ENCODE measurements at places on chromosomes 5 and 9. TPM values are rescaled to one million over a fixed set of nuclear protein-coding genes. Genes with fewer than 3 reads are reported as not detected.

The UGT3A1 gene
- total RNA-seq: not detected

The STC2 gene
- total RNA-seq: 11.4 TPM

The SPINK7 gene
- not detected for total RNA-seq

The AQP3 gene
- 0.25 TPM for total RNA-seq

The MYMK gene
- not detected for total RNA-seq

The MPDZ gene
- 65.6 TPM for total RNA-seq

The SPINK5 gene
- total RNA-seq: 0.13 TPM

The MARVELD2 gene
- 0.90 TPM for total RNA-seq

The PCDHB6 gene
- 0.13 TPM for total RNA-seq

The CEP72 gene
- 2.4 TPM for total RNA-seq

The PCDHA5 gene
- under 0.01 TPM for total RNA-seq

The PCDHA6 gene
- not detected for total RNA-seq

The TAF1L gene
- under 0.01 TPM for total RNA-seq

GRCh38 chr5:127919006-127919796 is 164.4 kb upstream of the SLC12A2 start:
- no peak for DNase-seq

DNA sequence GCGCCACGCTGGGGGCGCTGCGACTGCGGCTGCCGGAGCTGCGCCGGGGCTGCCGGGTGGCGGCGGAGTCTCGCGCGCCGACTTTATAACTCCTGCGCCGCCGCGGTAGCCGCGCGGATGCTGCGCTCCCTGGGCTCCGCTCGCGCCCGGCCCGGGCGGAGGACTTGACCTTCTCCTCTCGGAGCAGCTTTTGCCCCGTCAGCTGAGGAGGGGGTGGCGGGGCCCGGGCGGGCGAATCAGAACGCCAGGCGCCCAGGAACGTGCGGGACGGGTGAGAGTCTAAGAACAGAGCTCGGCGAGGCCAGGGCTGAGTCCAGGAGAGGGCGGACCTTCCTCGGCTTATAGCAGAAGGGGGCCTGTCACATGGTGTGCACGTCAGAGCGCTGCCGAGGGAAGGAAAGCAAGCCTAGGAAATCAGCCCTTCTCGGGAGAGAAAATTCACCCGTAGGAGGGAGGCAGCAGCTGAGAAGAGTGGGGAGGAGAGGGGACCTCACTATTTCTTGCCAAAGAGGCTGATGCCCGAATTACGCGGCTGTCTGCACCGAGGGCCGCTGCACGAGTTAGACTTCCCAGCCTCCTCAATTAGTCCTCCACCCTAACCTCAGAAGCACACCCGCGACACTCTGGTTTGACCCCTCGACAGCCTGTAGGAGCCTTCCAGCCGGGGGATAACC is at the start of gene FOXD1:
Gene FOXD1 (minus strand): TSS at position 315 of the 674 bp plus-strand sequence. CDS start 415 bp downstream, outside the sequence.
- DNase-seq: peak; percentile 77

DNA sequence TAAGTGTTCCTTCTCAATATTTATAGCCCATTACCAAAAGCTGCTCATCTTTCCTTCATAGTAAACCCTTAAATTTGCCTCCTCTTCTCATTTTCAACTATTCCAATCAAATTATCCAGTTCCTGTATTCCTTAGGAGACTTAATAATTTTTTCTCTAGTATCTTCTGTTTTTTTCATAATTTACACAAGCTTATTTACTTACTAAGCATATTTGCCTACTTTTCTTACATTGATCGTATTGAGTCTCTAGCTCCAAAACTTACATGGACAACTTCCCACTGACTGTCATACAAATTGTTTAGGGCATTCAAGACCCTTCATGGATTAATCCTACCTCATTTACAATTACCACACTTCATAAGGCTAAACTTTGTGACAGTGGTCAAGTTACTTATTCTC is 3.6 kb downstream of the CERT1 start:
- DNase-seq: no peak

DNA sequence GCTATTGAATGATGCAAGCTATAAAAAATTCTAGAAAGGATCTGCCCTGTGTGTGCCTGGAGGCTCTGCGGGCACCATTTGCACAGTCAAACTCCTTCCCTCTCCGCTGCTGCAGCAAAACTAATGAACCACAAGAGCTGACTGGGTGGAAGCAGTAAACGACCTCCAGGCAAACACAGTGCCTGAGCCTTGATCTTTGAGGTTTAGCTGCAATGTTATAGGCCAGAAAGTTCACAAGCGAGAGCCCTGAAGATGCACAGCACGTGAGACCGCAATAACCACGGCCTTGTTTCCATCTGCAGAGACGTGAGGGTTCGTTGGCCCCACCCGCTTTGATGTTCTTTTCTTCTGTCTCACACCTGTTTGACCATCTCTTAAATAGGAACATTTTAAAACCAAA is 69.2 kb upstream of the S1PR3 start:
- DNase-seq: no peak

GRCh38 chr9:92292338-92293074 is 991 bp downstream of the IARS1 start:
- DNase-seq: peak; percentile 45

DNA sequence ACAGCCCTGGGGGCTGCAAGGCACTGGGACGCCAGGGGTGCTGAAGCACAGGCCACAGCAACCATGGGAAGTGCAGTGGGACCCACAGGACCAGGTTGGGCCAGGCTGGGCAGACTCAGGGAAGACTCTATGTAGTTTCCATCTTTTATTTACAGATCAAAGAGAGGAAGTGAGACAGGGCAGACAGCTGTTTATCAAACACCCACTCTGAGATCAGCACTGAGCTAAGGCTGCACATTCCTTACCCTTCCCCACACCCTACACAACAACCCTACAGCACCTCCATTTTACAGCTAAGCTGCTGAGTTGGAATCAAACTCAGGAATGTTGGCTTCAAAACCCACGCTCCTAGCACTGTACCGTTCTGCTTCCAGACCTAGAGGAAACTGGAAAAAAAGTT is 19.8 kb downstream of the BARHL1 start:
- DNase-seq: no peak

- no peak for DNase-seq
Measured at GRCh38 chr5:105659396-105659795, 2011.3 kb downstream of the EFNA5 start.

GRCh38 chr5:132763181-132764036 is 13.6 kb downstream of the SEPTIN8 start:
- no peak for DNase-seq

DNA sequence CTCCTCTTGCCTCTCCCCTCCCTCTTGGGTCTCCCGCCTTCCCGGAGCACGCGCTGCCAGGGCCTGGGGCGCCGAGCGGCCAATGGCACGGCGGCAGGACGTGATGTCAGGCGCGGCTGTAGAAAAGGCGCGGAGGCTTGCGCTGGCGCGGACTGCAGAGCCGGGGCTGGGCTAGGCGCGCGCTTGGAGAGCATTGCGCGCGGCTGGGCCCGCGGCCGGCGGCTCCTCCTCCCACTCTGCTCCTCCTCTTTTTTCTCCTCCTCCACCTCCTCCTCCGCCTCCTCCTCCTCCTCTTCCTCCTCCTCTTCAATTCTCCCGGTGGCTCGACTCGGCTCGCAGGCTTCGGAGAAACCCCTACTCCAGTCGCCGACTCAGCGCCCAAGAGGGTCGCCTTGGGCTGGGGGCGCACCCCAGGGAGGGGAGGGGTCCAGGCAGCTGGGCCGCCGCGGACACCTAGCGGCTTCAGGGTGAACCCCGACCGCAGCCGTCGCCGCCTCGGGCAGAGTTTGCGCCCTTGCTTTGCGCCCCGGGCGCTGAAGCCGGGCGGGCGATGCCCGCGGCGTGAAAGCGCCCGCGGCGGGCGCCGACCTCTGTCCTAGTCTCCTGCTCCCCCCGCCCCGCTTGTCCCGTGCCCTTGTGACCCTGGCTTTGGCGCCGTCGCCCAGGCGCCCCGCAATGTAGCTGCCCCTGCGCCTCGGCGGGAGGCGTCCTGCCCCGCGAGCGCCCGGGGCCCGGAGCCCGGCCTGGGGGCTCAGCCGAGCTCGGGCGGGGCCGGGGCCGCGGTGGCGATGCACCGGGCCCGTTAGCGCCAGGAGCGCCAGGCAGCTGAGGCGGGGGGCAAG is at the start of gene LHX2:
Gene LHX2 (plus strand): TSS at position 309 of the 842 bp plus-strand sequence. CDS start 581 bp downstream, outside the sequence.
- DNase-seq: peak; percentile 51

- DNase-seq: no peak
Measured at GRCh38 chr5:132103969-132104391, 30.4 kb downstream of the CSF2 start.

- no peak for DNase-seq
Measured at GRCh38 chr9:136191099-136191959, 13.6 kb downstream of the LHX3 start.

- no peak for DNase-seq
Measured at GRCh38 chr5:135079099-135079681, 45.2 kb upstream of the PITX1 start.

- no peak for DNase-seq
Measured at GRCh38 chr9:128701227-128701854, 962 bp upstream of the PKN3 start.

GRCh38 chr5:80722916-80723315 is 68.1 kb upstream of the DHFR start:
- no peak for DNase-seq

DNA sequence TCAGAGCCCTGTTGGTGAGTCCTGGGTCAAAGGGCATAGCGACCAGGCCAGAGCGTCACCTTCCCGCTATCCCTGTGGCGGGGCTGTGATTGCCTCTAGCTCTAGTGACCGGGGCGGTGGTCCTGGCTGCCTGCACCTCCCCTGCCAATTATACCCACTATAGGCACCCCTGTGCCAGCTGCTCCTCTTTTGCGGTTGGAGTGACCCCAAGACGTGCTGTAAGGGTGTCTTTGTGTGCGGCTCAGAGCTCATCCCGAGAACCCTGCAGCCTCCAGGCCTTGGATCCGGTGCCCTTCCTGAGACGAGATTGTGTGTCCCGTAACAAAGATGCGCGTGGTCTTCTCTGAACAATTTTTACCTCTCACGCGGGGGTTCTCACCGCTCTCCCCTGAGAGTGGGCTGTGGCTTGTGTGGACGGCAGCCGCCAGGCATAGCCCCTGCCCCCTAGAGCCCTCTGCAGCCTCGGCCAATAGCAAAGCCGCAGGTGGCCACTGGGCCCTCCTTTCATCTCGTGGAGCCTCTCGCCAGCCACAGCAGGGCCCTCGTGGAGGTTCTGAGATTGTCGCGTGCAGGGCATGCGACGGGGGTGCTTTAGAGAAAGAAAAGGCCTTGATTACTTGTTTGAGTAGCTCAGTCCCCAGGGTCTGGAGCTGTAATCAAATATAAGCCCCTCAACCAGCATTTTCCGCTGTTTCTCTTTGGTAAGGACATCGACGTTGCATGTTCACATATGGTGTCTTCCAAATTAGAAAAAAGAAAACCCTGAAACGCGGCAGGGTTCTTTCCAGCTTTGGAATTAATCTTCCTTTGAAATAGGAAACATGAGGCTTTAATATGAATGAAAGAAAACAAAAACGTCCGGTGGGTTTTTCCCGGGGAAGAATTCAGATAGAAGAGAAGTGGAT is 10.7 kb downstream of the NKD2 start:
- DNase-seq: no peak

DNA sequence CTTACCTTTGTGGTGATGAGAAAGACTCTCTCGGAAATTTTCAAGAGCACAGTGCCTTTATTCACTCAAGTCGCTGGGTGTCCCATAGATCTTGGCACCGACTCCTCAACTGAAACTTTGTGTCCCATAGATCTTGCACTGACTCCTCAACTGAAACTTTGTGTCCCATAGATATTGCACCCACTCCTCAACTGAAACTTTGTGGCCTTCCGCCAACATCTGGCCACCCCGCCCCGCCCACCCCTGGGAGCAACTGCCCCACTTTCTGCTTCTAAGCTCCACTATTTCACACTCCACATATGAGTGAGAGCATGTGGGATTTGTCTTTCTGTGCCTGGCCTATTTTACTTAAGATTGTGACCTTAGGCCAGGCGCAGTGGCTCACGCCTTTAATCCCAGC is 12.7 kb upstream of the EGFL7 start:
- no peak for DNase-seq

- no peak for DNase-seq
Measured at GRCh38 chr5:149559706-149560105, 8.5 kb upstream of the CSNK1A1 start.

- no peak for DNase-seq
Measured at GRCh38 chr5:77935506-77936364, 159.6 kb upstream of the TBCA start.

GRCh38 chr5:9265441-9266287 is 280.2 kb downstream of the SEMA5A start:
- no peak for DNase-seq

- no peak for DNase-seq
Measured at GRCh38 chr9:12859704-12860251, 85.0 kb downstream of the LURAP1L start.

DNA sequence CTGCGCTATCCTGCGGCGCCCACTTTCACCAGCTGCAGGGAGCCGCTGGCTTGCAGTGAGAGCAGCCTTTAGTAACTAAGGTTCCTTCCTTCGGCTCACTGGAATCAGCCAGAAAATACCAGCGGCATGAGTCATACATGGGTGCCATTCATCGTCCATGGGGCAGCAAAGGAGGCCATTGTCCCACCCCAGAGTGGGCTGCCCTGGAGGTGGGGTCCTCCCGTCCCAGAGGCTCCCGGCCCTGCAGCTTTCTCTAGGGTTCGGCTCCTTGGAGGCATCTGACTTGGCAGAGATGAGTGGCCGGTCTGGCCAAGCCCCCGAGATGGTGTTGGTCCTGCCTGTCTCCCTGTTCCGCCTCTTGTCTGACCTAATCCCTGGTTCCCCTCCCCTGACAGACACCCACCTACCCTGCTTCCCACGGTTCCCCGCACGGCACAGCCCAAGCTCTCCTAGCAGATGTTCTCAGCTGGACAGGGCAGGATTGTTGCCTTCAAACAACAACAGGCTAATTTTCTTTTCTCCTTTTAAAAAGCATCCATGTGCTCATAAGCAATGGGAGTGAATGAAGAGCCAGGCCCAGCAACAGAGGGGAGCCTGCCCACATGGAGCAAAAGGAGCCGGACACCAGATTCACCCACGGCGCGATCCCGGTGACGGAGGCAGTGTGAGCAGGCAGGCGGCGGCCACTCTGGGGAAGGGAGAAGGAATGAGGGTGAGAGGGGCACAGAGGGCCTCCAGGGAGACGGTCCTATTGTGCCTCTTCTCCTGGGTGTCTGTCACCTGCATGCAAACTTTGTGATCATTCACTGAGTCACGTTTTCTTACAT is 97.0 kb upstream of the COL5A1 start:
- no peak for DNase-seq

DNA sequence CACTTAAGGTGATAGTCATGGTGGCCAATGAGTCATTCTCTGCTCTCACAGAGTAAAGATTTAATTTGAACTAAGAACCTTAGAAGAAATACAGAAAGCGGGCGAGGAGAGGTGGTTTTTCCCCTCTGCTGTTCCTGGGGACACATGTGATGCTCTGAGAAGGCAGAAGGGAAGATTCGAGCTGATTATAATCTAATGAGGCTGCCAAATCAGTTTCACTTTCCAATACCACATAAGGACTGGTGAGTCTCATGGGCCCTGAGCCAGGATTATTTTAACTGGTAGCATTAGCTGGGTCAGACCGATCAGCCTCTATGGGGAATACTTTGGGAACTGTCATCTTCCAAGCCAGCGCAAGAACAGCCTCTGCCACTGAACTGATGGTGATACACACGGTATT is 116.5 kb downstream of the SLC1A3 start:
- no peak for DNase-seq

DNA sequence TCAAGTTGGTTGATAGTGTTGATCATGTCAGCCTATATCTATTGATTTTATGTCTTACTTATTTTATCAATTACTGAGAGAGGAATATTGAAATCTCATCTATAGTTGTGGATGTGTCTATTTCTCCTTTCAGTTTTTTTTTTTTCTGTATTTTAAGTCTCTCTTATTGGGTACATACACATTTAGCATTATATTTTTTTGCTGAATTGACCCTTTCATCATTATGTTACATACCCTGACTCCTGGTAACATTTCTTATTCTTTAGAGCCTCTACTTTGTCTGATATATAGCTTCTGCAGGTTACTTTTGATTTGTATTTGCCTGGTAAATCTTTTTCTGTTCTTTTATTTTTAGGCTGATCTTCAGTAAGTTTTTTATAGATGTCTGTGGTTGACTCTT is 179.5 kb downstream of the GDNF start:
- no peak for DNase-seq
